ENCODE measurements at places on chromosomes 4 and X.

GRCh38 chr4:158042591-158043030, 130.2 kb downstream of the GASK1B start:
- no peak for DNase-seq

GRCh38 chr4:79381161-79381560, 26.9 kb downstream of the GK2 start:
- DNase-seq: no peak

DNA sequence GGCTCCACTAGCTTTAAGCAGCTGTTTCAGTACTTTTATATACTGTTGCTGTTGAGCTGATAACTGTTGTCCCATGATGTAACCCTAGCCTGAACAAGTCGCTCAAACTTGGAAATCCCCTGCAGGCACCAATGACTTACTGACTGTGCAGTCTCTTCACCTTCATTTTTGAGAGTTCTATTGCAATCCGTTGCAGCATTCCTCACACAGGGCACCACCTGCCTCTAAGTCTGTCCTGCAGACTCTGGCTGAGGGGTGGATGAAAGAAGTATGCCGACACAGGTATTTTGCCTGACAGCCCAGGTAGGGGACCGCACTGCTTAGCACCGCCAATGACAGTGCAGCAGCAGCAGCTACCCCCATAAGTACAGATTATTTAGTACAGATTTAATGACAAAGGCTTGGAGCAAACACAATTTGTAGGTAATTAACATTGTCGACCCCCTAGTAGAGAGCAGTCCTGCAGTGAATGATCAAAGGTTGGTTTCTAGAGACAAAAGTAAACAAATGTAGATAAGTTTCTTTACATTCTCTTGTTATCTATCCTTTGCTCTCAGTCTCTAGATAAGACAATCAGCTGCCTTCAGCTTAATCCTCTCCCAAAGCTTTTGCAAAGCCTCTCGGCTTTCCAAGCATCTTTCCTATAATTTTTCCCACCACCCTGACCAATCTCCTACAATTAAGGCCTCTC, 205.0 kb downstream of the PABPC4L start:
- DNase-seq: no peak

DNA sequence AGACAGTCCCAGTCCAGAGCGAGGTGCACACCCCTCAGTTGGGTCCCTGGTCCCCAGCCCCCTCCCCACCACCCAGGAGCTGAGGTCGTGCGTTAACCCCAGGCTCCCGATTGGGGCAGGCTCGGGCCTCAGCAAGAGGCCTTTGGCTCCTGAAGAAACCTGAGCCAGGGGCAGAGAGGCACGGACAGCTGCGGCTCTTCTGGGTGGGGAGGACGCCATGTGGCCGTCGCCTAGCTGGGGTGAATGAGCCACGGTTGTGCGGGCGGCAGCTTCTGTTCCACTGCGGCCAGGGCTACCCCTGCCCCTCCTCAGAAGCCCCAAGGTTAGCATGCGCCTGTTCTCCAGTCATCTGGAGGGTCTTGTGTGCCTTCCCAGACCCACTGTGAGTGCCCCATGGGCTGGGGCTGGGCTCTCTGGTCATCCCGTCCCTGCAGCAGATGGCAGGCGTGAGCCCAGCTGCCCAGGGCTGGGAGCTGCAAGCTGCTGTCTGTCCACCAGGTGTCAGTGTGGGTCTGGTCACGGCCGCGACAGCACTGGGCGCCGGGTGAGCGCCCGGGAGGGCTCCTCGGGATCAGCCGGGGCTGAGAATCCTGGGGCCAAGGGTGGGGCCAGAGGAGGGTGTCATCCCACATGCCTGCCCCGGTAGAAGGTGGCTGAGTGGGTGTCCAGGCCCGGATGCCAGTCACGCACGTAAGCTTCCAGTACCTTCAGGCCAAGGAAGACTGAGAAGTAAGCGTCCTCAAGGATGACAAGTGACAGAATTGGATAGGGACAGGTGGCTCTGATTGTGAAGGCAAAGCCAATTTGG, 21.9 kb downstream of the ATP2B3 start:
- DNase-seq: peak; percentile 73

- no peak for DNase-seq
These were observed 35.7 kb upstream of the FMR1 start for GRCh38 chrX:147875866-147876596.
